ENCODE measurements at places on chromosomes 2 and 18. TPM values are rescaled to one million over a fixed set of nuclear protein-coding genes. Genes with fewer than 3 reads are reported as not detected.

DNA sequence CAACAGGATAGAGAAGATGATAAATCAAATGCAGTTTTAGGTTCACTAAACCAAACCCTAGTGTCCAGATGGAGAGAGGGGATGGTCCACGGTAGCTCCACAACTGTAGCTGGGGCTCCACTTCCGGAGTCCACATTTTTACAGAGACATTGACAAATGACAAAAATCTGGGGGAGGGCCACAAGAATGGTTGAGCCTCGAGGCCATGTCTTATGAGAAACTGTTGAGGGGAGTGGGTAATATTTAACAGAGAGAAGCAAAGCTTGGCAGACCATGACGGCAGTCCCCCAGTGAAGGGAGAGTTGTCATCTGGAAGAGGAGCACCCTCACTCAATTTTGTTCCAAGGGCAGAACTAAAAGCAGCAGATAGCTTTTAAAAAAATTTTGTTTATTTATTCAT lies 17.6 kb upstream of the EPHA4 start:
- no peak for DNase-seq

DNA sequence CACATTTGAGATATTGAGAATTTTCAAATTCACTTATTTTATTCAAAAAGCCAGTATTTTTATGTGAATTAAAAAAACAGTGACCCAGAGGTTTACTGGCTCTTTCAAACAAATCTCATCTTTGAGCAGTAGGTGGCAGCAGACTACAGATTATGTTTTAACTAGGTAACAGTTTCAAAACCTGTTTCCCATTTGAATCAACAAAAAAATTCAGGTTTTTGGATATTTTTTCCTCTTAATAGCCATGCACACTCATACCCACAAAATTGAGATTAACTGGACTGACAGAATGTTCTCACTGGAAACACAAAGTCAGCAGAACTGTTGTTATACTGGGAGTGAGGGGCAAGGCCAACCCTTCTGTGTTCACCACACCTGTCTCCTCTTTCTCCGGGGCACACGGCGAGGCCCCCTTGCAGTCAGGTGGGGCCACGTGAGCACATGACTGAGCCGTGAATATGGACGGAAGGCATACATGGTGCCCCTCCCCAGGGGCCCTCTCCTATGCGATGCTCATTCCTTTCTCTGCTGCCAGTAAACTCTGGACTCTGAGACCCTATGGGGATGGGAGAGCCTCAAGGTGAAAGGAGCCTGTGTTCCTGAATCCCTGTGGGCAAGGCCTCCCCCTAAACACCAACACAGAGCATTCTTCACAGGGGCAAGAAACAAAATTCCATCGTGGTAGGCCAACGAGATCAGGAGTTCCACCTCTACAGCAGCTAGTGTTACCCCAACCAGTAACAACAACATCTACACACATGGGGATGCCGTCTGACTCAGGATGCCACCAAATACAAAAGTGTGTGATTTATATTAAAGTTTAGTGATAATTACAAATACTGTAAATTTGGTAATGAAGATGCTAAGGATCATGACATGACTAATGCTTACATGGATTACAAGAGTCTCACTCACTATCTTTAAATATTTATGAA lies 80.4 kb downstream of the LPIN2 start:
- DNase-seq = peak; percentile 75

DNA sequence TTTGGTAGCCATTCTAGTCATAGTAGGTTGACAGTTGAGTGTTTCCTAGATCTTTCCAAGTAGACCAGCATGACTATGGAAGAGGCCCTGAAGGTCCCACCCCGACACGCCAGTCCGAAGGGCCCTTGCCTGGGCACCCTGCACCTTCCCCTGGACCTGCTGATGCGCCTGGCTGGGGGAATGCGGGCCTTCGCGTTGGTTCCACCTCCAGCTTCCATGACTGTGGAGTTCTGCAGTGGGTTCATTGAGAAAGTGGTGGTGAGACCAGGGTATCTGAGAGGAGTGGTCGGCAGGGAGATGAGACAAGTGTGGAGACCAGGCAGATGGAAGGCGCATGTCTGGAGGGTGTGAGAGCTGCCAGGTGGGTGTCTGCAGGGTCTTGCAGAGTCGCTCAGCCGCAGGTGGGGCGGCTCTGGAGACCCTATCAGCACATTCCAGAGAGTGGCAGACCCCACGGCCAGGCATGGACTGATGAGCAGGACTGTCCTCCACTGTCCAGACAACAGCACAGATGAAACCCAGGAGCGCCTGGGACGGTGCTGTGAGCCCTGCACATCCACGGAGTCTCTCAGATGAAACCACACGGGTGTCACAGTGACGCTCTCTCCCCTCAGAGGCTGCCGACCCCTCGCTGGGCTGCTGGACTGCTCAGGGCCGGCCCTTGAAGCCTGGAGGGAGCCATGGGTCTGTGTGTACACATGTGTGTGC lies 182.5 kb upstream of the HDAC4 start:
- no peak for DNase-seq

The IL1F10 gene
- polyA plus RNA-seq = not detected

The TPO gene
- polyA plus RNA-seq = not detected

The NCKAP5 gene
- not detected for polyA plus RNA-seq

Measured in CD14-positive monocyte (primary cell).